NCI-H2171 treated with DMSO at 0.1 percent for 48 hours (cell line): ENCODE measurements at places on chromosomes 2 and 18.
A peak's percentile ranks its signal among the peaks of the same experiment; 100 is the strongest.

- DNase-seq = no peak
Measured at GRCh38 chr18:32049393-32050171, 31.0 kb downstream of the RNF125 start.

DNA sequence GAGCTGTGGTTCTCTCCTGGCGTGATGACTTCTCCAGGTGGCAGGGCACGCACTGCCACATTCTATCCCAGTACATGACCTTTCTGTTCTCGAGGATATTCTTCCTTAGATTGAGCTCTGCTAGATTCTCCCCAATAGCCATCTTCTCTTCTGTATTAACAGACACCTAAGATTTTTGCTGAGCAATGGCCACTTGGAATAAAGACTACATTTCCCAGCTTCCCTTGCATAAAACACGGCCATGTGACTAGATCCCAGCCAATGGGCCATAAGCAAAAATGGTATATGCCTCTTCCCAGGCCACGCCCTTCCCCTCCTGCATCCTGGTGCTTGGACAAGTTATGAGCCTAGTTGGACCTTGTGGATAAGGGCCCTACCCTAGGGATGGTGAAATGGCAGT, 82.1 kb downstream of the EIF2AK3 start:
- DNase-seq = peak; percentile 39

GRCh38 chr2:66661253-66662173, 226.6 kb downstream of the MEIS1 start:
- no peak for DNase-seq

GRCh38 chr2:19916385-19916950, 14.7 kb upstream of the TTC32 start:
- no peak for DNase-seq

- DNase-seq = no peak
Measured at GRCh38 chr18:47975701-47976100, 45.2 kb upstream of the SMAD2 start.

DNA sequence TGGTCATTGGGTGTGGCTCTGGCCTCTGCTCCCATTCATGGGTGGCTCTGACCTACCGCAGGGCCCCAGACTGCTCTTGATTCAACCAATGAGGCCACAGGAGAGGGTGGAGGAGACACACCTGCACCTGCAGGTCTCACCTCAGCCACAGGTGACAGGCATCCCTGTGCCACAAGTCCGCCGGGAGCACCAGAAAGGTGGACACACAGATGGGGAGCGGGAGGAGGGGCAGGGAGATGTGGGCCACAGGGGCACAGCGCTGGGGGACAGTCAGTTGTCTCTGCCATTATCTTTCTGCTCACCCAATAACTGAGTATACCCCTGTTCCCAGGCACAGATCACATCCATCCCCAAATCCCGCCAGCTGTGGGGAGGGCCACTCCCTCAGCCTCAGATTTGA, 189.1 kb upstream of the SALL3 start:
- no peak for DNase-seq

DNA sequence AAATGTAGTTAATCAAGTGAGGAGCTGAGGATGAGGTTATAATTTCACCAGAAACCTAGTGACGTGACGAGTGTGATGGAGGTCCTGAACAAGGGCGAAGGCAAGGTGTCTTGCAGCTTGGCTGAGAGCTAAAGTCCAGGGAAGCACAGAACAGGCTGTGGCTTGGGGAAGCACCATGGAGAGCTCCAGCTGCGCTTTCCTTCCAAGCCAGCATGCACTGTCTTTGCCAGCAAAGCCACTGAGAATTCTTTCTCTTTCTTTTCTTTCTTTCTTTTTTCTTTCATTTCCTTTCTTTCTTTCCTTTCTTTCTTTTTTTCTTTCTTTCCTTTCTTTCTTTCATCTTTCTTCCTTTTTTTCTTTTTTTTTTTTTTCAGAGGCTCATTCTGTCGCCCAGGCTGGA, 239.3 kb downstream of the FBXO15 start:
- DNase-seq = no peak

DNA sequence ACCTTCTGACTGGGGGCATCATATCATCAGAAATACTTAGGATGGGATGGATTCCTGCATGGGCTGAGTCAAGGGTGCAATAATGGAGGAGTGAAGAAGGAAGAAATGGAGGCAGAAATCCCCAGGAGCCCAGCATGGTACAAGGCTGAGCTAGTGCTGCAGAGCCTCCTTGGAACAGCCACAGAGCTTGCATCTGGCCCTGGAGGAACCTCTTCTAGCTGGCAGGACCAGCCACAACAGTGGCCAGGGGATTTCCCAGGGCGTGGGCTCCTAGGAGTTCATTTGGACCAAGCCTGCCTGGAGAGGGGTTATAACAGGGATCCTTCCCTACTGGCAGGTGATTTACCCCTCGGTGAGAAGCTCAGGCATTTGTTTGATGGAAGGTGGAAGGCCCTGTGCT, 4.7 kb upstream of the IL37 start:
- no peak for DNase-seq

GRCh38 chr2:177072090-177072489, 140.5 kb upstream of the HNRNPA3 start:
- no peak for DNase-seq

DNA sequence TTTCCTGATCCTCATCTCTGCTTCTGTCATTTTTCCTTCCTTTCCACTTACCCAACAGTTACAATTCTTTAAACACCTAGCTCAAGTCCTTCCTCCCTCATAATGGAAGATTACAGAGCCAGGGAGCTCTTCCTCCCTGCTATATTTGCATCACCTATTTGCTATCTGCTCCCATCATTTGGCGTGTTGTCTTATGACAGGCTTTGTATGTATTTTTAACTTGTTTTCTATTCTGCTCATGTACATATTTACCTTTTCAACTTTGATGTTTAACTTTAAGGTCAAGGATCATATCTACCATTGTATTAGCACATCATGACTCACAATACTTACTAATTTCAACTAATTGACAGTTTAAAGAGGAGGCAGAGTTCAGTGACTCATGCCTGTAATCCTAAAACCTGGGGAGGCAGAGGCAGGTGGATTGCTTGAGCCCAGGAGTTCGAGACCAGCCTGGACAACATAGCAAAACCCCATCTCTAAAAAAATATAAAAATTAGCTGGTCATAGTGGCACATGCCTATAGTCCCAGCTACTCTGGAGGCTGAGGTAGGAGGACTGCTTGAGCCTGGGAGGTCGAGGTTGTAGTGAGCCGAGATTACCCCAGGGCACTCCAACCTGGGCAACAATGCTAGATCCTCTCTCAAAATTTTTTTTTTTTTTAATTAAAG, 308.0 kb upstream of the STON1 start:
- DNase-seq = no peak

DNA sequence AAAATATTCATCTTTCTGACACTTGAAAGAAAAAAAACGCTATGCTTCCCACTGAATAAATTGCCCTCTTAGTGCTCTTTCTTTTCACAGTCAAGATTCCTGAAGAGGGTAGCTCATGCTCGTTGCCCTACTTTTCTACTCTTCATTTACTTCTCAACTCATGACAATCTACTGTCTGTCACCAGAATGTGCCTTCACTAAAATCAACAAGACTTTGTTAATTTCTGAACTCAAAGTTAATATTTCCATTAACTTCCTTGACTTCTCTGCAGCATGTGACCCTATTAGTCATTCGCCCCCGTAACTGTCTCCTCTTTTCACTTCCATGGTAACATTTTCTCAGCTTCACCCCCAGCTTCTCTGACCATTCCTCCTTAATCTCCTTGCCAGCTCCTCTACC, 98.9 kb upstream of the MAPRE2 start:
- no peak for DNase-seq

DNA sequence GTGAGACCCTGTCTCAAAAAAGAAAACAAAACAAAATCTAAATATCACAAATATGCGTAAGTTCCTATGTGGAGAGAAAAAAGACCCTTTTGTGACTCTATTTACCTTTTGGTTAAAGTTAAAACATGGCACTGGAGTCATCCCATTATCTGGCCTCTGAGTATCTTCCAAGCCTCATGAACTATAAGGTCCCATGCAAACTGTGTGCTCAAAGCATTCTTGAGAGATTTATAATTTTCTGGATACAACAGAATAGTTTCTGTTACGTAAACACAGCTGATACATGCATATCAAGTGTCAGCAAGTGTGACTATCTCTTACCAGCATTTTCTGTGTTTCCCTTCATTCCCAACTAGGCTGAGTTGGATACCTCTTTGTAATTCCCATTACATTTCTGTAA, 8.8 kb upstream of the NOSTRIN start:
- no peak for DNase-seq

- DNase-seq = no peak
Measured at GRCh38 chr2:156098506-156098905, 234.0 kb downstream of the NR4A2 start.

GRCh38 chr2:152051436-152051835, 47.4 kb downstream of the CACNB4 start:
- DNase-seq = no peak

GRCh38 chr2:119389615-119390306, 23.0 kb downstream of the DBI start:
- peak; percentile 38 for DNase-seq

GRCh38 chr2:170587922-170588321, 127.2 kb upstream of the SP5 start:
- DNase-seq = peak; percentile 39

DNA sequence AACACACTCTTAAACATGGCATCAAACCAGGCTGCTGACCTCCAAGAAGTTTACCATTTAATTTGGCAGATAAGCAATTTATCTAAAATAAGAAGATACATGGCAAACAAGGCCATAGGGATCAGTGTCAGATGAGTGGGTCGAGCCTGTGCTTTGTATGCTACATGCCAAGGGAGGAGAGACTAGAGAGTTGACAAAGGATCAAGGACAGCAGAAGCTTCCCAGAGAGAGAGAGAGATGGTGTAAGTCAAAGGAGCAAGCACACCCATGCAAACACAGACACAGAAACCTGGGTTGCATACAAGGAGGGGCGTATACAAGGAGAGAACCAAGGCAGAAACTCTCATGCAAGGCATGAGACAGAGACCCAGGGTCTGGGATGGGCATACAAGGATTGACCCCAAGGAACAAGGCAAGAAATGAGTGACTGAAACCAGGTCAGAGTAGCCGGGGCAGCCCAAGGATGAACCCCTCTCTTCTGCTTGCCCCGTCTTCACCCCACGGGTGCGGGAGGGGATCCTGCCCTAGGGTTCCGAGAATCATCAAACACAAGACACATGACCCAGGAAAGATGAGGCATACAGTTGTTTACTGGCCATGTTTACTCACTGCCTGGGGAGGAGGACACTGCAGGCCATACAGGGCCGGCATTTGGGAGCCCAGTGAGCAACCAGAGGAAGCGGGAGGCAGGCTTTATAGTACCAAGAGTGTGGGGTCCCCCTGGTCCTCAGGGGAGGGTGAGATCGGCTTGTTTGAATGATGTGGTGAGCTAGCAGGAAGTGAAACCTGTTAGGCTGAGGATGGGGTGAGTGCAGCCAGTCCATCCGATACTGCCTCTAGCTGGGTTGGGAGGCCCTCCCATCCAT, 529.2 kb upstream of the ID2 start:
- no peak for DNase-seq

GRCh38 chr18:9876867-9877654, 8.7 kb upstream of the TXNDC2 start:
- no peak for DNase-seq

DNA sequence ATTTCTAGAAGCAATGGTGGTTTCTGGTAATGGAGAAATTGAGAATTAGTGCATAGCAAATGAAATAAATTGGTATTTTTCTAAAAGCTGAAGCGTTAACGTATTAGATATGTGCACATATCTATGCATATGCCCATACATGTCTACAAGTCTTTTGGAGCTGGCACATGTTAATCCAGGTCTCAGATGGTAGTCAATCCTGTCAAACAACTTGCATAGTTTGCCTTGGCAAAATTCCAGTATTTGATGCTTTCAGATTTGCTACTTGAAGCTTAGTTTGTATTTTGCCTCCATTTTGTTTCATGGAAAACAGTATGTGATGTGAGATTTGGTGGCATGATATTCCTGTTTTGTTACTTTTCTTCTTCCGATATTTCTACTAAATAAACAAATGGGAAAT, 304.6 kb downstream of the PARD3B start:
- peak; percentile 60 for DNase-seq

DNA sequence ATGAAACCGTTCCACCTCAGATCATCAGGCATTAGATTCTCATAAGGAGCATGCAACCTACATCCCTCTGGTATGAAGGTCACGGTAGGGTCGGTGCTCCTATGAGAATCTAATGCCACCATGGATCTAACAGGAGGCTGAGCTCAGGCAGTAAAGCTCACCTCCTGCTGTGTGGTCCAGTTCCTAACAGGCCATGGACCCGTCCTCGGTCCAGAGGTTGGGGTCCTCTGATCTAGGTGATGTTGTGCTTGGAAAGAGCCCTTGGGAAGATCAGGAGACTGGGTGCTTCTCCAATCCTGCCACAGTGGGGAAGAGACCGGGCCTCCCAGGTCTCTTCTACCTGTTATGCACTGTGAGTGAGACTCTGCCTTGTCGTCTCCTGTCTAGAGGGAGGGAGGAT, 104.6 kb downstream of the ACKR3 start:
- no peak for DNase-seq

- DNase-seq = peak; percentile 17
Measured at GRCh38 chr2:160747501-160748170, 254.0 kb upstream of the RBMS1 start.

- peak; percentile 24 for DNase-seq
Measured at GRCh38 chr2:3864943-3865865, 161.8 kb downstream of the DCDC2C start.

DNA sequence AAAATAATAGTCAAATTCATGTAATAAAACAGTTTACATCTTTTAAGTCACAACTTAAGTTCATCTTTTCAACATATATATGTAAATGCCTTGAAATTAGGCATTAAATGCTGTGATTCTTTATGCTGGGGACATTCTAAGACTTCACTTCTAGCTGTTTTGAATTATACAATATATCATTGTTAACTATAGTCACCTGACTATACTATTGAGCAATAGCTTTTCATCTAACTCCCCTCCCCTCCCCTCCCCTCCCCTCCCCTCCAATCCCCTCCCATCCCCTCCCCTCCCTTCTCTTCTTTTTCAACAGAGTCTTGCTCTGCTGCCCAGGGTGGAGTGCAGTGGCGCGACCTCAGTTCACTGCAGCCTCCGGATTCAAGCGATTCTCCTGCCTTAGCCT, 16.2 kb downstream of the GALNT1 start:
- no peak for DNase-seq

- peak; percentile 78 for DNase-seq
Measured at GRCh38 chr2:196431957-196432356, 207.6 kb upstream of the CCDC150 start.

DNA sequence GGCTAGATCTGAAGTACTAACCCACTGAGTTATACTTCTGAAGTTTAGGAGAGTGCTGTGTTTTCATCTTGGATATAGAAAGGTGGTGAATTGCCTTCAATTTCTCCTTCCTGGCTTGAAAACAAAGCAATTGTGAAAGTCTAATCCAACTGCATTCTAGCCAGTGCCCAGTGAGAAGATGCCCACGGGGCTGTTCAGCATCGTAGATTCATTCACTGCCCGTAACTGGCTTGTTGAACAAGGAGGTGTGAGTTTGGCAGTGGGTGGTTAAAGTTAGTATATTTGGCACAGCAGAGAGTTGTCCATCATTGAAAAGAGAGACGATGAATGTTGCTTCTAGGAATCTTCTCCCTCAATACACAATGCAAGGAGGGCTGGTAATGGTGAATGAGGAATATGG, 82.3 kb upstream of the RND3 start:
- DNase-seq = no peak
